ENCODE measurements at places on chromosomes 3 and 15.

DNA sequence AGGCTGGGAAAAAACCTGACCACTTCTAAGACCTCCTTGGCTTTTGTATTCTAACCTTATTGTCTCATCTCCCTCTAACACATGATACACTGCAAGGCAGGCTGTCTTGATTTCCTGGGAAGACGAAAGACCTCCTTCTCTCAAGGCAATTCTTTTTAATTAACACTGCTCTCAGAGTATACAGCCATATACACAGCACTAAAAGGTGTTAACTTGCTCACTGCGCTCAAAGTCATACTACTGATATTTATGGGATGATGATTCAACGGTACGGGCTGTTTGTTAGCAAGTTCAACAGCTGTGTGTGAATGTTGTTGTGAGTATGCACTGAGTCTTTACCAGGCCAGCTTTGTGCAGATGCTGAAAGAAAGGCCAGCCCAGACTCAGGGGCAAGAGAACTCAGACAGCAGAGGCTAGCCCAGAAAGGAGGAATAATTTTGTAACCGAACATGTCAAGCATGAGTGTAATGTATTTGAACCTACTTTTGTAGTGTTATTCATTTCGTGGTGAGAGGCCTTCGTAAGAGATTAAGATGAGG is 229.9 kb downstream of the IL5RA start:
- ATAC-seq = no peak

GRCh38 chr15:69666441-69666882 is 213.8 kb downstream of the RPLP1 start:
- peak; percentile 47 for ATAC-seq

DNA sequence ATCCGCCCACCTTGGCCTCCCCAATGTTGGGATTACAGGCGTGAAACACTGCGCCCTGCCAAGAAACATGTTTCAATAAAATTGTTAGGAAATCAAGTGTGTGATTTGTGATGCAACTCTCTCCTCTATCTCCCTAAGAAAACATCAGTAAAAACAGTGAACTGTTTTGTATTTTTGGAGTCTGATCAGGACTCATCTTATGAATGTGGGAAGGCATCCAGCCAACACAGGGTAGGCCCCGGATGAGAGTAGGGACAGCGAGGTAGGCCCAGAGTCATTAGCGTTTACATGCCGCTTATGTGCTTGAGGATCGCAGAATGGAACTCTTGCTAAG is 884 bp upstream of the GLYCTK start:
- ATAC-seq = no peak

GRCh38 chr15:65416845-65417416 is 5.8 kb downstream of the IGDCC4 start:
- no peak for ATAC-seq

- no peak for ATAC-seq
These were observed 40.5 kb downstream of the ARMC8 start for GRCh38 chr3:138227650-138228049.

- ATAC-seq = no peak
These were observed 40.7 kb downstream of the ATP2C1 start for GRCh38 chr3:130934442-130935089.

DNA sequence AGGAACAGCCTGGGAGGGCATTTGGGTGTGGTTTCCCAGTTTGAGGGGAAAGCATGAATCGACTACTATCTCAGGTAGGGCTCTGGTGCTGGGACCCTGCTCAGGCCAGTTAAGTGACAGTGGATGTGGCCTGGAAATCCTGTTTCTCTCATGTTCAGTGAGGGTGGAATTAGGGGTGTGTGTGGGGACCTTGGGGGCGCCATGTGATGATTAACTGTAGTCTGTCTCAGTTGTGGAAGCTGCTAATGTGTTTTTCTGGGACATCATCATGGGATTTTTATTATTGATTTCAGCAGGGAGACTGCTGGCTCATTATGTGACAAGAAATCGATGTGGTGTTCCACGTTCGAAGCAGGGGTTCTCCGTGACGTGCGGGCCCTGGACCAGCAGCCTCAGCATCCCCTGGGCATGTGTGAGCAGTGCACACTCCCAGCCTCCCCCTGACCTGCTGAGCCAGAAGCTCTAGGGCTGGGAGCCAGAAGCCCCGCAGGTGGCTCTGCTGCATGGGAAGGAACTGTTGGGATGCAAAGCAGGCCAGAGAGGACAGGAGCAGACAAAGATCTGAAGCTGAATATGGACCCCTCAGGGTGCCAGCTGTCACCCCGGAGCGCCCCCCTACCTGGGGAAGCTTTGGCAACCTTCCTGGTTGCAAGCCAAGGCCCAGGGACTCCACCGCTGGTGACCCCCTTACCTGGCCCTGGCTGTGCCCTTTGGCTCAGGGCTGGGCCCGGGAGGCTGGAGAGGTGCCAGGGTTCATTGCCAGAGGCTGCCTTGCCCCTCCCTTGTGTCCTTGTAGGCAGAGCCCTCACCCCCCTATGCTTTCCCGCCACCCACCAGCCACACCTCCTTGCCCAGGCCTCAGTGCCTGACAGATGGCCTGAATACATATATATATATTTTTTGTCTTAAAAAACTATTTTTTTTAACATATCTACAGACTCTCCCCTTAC is 149.8 kb downstream of the APBA2 start:
- ATAC-seq = no peak

DNA sequence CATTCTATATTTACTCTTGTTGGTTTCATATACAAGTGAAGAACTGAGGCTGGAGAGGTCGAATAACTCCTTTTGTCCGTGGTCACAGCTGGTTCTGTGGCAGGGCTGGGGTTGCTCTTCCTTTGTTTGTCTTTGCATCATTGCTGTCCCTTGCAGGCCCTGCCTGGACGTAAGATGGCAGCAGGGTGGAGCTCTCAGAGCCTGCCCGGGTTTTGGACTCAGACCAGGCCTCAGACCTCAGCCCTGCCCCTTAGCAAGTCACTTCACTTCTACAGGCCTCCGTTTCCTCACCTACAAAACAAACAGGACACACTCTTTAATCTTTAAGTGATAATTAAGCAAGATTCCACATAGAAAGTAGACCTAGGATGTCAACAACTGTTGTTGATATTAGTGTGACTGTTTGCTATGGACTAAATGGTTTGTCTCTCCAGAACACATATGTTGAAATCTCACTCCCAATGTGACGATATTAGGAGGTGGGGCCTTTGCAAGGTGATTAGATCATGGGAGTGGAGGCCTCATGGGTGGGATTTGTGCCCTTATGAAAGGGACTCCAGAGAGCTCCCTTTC is 65.6 kb upstream of the PLXNA1 start:
- no peak for ATAC-seq

- ATAC-seq = no peak
These were observed 276.0 kb upstream of the TTC14 start for GRCh38 chr3:180325958-180326357.

- no peak for ATAC-seq
These were observed 41.1 kb upstream of the APH1B start for GRCh38 chr15:63236272-63236671.

DNA sequence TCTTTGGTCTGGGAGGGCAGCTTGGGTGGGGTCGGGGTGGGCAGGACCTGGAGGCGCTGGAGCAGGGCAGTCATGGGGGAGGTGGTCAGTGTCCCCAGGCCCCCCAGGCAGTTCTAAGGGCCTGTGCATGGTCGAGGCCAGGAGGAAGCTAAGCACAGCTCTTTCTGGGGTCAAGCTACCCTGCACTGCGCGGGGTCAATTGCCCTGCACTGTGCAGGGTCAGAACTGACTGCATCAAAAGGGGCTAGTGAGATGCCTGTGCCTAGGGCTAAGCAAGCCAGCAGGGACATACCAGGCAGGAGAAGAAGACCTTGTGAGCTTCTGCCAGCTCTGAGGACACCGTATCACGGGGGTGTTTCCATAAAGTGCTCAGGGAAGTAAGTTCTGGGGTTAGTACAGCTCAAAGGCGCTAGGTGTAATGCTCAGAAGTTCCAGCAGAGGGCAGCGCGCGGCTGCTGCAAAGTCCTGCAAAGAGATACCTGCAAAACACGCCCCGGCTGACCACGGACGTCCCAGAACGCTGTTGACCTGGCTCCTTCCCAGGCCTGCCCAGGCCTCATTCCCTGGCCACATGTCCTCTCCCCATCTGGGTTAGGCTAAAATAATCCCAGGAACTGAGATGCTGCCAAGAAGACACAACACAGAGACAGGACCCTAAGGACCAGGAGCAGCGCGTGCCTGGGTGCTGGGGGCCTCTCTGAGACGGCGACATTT is 18.8 kb upstream of the IQSEC1 start:
- peak; percentile 76 for ATAC-seq

- ATAC-seq = no peak
These were observed 236.0 kb downstream of the EDEM1 start for GRCh38 chr3:5423523-5423922.

- no peak for ATAC-seq
These were observed 1.1 kb downstream of the GTF2E1 start for GRCh38 chr3:120743556-120744195.

- ATAC-seq = no peak
These were observed 4.6 kb upstream of the SIN3A start for GRCh38 chr15:75455982-75456531.

DNA sequence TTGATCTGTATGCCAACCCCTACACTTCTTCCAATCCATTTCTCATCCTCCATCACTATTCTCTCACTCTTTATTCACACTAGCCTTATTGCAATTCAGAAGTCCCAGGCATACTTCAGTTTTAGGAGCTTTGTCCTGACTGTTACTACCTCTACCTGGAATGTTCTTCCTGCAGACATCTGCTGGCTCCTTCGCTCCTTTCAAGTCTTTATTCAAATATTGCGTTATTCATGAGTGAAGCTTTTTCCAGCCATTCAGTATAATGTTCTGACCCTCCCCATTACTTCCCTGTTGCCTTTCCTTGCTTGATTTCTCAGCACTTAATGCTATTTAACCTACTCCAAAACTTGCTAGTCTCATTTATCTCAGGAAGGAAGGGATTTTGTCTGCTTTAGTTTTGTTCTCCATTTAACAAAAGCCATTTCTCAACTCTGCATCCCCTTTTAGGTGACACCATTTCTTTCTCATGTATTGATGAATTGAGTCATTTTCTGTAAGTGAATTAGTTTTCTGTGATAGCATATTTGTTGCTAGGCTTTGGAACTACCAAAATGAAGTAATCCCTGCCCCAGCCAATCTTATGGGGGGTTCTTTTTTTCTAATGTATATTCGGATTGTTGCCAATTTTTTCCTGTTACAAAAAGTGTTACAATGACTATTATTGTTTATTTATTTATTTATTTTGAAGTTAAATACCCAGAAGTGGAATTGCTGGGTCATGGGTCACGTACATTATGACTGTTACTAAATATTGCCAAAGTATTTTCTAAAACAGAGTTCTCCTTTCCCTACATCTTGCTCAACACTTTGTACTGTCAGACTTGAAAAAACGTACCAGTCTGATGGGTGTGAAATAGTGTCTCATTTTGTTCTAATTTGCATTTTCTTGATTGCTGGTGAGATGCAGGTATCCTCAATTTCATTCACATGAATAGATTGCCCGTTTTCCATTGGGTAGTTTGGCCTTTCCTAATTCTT is 9.4 kb downstream of the ATP11B start:
- no peak for ATAC-seq

GRCh38 chr15:51092480-51093040 is 2.1 kb downstream of the TNFAIP8L3 start:
- ATAC-seq = no peak

- no peak for ATAC-seq
These were observed 53.7 kb downstream of the SCN11A start for GRCh38 chr3:38998086-38998485.

DNA sequence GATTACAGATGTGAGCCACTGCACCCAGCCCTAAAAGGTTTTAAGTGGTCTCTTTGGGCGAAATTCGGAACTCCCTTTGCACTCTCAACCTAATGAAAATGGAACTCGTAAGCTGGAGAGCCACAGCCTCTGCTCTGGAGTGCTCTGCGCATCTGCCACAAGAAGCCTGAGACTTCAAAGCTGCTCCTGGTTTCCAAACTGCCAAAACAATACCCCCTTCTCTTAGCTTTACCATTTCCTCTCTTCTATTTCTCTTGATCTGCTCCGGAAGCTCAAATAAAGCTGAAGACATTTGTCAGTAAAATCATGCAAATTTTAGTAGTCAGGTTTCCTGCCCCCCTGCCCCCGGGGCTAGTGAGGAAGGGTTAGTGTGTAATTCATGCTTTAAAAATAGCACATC is 312.7 kb downstream of the MFSD1 start:
- no peak for ATAC-seq

DNA sequence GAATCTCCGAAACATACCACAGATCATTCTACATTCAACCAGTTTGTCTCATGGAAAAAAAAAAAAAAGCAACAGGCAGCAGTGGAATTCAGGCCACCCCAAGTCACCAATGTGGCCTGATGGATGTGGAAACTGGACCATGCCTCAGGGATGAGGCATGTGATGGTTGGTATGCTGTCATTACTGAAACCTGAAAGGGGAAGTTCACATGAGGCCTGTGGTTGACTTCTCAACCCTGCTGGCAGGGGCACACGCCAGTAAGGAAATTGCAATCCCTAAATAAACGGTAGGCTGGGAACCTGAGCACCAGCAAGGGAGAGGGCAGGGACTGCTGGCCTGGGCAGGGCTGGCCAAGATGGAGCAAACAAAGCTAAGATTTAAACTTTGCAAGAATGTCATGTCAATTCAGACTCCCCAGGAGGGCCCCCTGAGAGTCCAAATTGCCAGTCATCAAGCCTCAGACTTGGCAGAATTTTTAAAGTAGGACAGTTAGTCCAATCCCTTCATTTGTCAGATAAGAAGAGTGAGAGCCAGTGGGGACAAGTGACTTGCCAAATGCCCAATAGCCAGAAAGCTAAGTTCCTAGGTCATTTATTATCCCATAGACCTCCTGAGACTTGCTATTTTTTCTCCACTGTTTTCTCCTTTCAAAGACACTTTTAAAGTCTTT is 310.4 kb downstream of the ERC2 start:
- ATAC-seq = peak; percentile 78

DNA sequence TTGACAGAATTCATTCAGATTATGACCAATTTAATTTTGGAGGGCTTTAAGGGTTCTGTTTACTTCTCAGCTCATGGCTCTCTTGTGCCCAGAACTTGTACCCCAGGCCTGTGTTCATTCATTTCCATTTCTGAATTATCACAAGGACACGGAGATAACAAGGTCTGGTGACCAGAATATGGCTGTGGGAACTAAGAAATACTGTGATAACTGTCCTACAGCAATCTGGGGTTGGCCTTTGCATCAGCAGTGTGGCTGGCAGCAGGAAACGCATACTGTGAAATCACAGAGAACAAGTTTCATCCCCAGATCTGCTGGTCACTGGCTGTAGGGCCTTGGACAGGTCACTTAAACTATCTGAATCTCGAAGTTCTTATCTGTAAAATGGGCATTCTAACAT is 41.8 kb upstream of the TPM1 start:
- no peak for ATAC-seq

- ATAC-seq = no peak
These were observed 12.8 kb upstream of the CSRNP1 start for GRCh38 chr3:39166134-39166710.

All from stimulated activated memory B cell treated with anti-CD40 and anti-IgM and Interleukin-4, amounts not matched to agents 10 μg/mL and 1 μg/mL and 100 μg/mL, for 72 hours (primary cell).